Stimulated activated naive B cell treated with anti-CD40 and anti-IgM and Interleukin-4, amounts not matched to agents 10 μg/mL and 1 μg/mL and 100 μg/mL, for 72 hours (primary cell): ENCODE measurements at places on chromosomes 3 and 15.

- DNase-seq, result no peak
These were observed 172.3 kb upstream of the MCTP2 start for GRCh38 chr15:94059013-94059587.

DNA sequence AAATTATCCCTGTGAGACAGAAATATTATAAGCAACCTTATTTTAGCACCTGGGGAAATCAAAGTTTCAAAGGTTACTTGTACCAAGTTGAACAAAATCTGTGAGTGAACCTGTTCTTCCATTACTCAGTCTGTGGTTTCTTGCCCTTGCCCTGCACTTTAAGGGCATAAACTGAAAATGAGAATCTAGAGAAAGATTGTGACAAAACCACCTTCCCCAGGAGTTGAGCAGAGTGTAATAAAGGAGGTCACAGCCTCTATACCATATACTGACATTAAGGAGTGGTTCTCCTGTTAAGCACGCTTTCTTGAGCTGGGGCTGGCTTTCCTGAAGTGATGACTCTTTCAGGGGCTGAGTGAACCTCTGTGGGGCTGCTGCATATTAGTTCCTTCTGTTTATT is 143.4 kb downstream of the PDCD6IP start:
- no peak for DNase-seq

DNA sequence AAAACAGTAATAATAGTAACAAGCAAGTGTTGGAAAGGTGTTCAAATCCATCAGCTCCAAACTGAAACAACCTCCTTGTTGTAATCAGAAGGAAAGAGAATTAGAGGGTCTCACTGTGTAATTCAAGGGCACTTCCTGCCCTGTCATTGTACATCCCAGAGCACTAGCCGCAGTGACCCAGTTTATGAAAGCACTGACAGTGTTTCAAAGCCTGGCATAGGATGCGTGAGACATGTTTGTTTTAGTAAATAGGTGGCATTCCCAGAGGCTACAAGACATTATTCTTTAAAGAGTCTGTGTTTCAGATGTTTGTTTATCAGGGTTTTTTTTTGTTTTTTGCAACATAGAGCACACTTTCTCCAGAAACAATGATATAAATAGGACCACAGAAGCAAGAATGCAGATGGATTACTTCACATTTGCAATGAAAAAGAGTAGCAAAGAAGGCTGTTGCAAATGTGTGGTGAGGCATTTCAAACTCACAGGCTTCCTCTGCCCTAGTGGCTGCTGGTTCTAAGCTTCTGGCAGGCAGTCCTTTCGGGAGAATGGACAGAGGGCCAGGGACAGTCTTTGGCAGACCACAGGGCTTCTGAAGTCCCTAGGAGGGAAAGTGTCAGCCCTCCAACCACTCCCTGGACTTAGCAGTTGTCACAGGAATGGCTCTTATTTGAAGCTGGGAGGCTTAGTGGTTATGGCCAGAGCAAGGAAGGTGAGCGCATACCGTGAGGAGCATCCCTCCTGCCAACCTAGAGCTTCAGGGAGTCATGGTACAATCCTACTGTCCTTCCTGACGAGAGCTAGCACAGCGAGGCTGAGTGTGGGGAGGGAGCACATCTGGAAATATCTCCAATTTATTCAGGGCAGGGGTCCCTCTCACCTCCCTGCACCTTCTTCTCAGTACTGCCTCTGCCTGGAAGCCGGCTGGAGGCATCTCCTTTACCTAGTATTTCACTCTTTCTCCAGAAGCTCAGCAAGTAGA is 31.4 kb upstream of the TIPARP start:
- DNase-seq, result no peak

GRCh38 chr15:31375772-31376171 is 49.1 kb downstream of the KLF13 start:
- DNase-seq, result no peak

DNA sequence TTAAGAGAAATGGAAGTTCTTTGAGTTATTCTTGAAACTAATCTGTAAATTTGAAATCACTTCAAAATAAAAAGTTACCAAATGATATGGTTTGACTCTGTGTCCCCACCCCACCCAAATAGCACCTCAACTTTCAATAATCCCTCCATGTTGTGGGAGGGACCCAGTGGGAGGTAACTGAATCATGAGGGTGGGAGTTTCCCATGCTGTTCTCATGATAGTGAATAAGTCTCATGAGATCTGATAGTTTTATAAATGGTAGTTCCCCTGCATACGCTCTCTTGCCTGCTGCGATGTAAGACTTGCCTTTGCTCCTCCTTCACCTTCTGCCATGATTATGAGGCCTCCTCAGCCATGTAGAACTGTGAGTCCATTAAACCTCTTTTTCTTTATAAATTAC is 690.7 kb upstream of the ZNF385D start:
- no peak for DNase-seq

GRCh38 chr3:39541917-39542329 is 74.4 kb downstream of the MOBP start:
- no peak for DNase-seq

GRCh38 chr3:54710954-54711353 is 216.9 kb downstream of the LRTM1 start:
- DNase-seq, result no peak

GRCh38 chr3:851098-851790 is 241.6 kb upstream of the CNTN6 start:
- no peak for DNase-seq

DNA sequence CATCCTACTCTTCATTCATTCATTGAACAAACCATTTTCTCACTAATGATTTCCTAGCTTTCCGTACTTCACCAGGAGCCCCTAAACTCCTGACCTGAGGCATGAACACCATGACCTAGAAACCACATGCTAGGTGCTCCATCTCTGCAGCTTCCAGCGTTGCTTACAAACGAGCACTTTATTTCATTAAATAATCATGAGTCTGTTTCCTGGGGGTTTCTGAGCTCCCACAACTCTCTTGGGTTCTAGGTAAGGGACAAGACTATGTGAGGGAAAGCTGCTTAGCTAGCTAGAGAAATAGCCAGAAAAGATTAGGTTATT is 1.3 kb downstream of the MAP2K1 start:
- DNase-seq, result no peak

GRCh38 chr3:53773611-53774368 is 72.4 kb downstream of the CHDH start:
- DNase-seq, result peak; percentile 65

DNA sequence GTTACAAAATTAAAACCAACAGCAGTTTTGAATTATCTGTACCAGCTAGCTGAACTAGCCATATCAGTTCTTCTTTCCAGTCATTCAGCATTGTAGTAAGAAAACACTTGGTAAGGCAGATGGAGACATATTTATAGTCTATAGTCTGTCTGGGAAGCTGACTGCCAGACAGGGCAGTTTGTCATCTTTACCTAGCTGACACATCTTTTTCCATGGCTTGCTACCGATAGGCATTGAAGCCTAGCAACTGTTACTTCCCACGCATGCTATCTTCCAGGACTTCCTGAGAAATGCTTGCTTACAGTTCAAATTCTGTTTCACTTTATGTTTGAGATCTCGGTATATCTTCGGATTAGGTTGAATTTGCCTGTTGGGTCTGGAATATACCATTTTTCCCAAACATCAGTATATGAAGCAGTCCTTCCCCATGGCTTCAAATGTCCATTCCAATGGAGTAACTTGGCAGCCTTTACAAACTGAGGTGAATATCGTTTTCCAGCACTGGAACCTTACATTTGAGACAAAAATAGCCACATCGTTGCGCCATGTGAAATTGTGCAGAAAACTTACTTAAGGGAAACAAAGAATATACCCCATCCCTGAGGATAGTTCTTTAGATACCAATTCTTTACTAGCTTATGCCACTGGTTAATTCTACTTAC is 8.8 kb downstream of the GNL3 start:
- DNase-seq, result no peak
